ENCODE measurements at places on chromosomes 1 and 21.

- DNase-seq = no peak
Measured at GRCh38 chr1:54839824-54840223, 38.7 kb upstream of the TTC22 start.

DNA sequence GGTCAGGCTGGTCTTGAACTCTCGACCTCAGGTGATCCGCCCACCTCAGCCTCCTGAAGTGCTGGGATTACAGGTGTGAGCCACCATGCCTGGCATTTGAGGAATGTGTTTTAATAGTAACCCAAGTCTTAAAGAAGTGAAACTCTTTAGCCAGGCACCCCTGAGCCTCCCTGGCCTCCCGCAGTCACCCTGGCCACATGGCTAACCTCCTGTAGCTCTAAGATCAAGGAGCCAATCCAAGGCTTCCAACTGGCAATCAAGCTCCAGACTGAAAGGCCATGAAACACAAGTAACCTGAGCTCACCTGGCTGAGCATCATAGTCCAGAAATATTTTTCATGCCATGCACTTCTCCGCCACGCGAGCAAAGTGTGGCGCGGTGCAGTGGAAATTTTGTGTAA is 84.3 kb downstream of the LTN1 start:
- DNase-seq = no peak

- no peak for DNase-seq
Measured at GRCh38 chr1:69985901-69986439, 219.4 kb downstream of the LRRC40 start.

- DNase-seq = no peak
Measured at GRCh38 chr1:197327776-197328364, 59.8 kb downstream of the CRB1 start.

DNA sequence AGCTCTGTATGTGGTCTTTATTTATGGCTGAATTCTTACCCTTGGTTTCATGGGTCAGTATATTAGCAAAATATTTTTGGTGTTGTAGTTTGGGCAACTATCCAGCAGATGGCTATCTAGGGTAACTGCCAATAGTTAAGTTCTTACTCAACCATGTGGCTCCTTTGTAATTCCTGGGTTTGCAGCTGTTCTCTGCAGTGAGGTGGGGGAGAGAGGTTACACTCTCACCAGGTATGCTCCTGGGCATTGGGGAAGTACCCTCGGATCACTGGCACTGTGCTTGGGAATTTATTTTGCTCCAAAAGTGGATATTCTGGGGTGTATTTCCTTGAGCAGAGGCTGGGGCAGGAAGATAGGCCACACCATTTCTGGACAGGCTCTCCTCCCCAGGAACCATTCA is 436.7 kb upstream of the TMPRSS15 start:
- DNase-seq = no peak

DNA sequence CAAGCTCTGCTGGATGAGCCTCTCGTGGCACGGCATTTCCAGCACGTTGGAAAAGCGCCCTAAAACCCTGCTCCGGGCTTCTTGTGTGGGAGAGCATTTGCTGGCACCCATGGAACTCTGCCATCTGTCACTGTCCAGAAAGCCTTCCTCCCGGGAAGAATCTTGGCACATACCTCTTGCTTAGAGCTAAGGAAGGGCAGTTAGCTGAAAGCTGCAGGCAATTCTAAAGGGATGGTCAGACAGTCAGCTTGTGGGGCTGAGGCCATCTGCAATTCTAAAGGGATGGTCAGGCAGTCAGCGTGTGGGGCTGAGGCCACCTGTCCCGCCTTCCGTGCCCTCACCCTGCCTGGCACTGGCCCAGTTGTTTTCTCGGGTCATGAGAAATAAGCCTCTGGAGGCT is 139.0 kb upstream of the TMEM51 start:
- no peak for DNase-seq

DNA sequence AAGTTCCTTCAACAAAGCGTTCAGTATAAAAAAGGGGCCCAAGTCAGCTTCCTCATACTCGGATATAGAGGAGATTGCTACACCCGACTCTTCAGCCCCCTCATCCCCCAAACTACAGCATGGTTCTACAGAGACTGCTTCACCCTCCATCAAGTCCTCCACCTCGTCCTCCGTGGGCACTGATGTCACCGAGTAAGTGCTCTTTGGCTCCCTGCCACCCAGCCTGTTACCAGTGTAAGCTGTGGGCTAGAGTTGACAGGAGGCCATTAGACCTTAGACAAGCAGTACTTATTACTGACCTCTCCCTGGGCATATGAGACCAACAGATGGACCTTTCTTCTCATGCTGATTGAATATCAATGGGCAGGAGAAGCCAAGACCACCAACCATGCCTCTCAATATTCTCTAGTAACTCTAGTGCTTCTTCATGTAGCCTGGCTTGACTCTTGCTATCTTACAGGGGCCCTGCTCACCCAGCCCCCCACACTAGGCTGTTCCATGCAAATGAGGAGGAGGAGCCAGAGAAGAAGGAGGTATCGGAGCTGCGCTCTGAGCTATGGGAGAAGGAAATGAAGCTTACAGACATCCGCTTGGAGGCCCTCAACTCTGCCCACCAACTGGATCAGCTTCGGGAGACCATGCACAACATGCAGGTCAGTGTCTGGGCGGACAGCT is 20.9 kb upstream of the IPO9 start:
- DNase-seq = no peak

- no peak for DNase-seq
Measured at GRCh38 chr1:185549906-185550305, 184.3 kb upstream of the HMCN1 start.

GRCh38 chr1:193322211-193322610 is 135.8 kb upstream of the B3GALT2 start:
- DNase-seq = no peak

GRCh38 chr1:77744576-77744975 is 15.1 kb downstream of the USP33 start:
- no peak for DNase-seq

DNA sequence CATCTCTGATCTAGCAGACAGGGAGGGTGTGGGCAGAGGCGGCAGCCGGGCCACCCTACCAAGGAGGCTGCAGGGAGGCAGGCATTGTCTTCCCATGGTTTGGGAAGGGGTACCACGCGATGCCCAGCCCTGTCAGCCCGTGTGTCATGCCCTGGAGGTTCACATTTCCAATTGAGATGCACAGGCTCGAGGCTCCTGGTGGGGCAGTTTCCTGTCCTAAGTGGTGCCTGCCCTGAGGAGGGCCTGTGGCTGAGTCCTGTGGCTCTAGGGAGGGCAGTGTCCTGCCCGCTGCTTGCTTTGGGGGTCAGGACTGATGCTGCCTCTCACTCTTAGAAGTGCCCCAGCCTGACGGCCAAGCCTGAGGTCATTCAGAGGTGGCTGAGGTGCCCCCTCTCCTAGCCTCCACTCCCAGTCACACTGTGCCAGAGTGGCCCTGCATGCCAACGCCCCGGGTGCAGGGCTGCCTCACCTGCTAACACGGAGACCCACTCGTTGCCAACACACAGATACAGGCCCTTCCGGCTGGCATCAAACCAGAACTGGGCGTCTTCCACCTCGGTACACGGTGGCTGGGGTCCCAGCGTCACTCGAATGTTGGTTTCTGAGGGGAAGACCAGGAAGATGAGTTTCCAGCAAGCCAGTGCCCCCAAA is 11.9 kb downstream of the KRTAP10-1 start:
- no peak for DNase-seq

DNA sequence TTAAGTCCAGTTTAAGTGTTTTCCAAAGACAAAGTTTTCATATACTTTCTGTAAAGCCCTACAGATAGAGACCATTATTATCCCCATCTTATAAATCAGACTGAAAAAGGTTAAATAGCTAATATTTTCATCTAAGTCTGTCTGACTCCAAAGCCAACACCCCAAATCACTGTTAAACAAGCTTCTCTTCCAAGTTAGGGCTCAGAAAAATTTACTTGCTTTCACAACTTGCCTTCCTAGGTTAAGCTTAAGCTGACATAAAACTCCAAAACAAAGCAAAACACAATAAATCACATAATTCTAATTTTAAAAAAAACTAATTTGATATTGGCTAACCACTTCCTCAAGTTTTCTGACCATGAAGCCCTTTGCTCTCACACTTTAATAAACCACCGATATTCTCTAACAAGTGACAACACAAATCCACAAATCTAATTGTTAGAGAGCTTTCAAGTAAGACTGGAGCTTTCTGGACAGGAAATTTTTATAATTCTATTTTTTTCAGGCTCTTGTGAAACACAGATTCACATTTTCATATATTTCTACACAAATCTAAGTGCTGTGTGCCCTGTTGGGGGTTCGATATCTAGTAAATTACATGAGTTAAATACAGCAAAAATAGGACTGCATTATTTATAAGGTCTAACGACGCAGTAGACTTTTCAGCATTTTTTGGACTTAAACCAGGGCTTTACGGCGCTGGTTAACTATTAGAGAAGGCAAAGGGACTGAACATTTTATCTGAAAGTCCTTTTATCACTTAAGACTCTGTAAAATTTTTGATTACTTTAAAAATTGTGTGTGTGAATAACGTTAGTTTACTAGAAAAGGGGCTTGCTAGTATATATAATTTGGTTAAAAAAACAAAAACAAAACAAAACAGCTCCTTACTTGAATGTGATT is 2.1 kb downstream of the GNG12 start:
- DNase-seq = no peak

DNA sequence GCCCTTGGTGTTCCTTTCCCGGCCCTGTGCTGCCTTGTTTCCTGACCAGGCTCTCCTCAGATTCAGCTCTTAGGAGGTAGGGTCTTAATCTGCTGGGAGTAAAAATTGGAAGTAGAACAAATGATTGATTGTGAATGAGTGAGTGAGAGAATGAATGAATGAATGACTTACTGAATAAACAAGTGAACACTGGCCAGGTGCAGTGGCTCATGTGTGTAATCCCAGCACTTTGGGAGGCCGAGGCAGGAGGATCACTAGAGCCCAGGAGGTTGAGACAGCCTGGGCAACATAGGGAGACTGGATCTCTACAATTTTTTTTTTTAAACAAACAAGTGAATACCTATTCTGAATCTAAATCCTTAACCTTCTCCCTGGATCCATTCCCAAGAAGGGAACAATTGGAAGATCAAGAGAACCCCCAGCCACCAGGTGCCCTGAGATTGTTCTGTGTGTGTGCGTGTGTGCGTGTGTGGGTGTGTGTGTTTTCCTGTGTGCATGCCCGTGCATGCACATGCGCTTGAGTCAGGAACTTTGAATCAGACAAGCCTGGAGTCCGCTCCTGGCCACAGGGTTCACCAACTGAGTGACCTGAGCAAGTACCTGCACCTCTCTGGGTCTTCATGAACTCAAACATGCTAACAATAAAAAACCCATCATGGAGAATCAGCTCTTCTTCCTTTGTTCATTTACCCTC is 24.3 kb upstream of the CITED4 start:
- DNase-seq = no peak

DNA sequence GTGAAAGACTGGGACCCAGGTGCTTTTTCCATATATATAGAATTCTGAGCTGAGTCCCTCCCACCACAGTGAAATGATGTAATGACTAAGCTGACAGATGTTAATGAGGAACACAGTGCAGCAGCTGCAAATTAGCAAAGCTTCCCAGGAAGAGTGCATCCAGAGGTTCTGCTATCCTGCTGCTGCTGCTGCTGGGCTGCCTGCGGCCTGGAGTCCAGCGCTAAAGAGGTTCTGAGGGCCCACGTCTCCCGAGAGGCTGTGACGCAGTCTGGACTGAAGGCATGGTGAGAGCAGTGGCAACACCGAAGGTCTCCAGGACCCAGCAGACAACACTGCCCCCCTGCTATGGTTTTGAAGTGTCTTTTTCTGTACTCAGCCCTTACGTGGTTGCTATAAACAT is 63.9 kb downstream of the URB2 start:
- DNase-seq = no peak

DNA sequence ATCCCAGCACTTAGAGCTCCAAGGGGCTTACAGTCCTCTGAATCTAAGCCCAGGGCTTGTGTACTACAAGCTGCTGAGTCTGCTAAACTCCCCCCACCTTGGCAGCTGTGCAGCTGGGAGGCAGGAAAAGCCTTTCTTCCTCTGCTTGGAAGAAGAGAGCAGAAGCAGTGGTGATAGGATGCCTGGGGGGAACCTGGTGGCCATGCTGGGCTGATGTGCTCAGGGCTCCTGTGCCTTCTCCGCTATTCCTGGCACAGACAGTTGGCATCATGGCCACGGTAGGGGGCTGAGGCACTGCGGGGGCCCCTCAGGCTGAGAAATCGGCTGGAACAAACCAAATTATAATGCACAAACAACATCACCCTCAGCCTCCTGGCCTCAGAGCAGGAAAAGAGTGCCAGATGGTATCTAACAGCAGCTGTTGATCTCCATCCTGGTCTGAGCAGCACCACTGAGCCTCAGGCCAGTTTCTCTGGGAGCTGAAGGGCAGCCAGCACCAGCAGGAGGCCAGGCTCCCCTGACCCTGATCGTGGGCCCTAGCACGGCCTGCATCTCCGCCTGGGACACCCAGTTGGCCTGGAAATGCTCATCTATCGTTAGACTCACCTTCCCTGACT is 35.8 kb downstream of the ECE1 start:
- DNase-seq = no peak

DNA sequence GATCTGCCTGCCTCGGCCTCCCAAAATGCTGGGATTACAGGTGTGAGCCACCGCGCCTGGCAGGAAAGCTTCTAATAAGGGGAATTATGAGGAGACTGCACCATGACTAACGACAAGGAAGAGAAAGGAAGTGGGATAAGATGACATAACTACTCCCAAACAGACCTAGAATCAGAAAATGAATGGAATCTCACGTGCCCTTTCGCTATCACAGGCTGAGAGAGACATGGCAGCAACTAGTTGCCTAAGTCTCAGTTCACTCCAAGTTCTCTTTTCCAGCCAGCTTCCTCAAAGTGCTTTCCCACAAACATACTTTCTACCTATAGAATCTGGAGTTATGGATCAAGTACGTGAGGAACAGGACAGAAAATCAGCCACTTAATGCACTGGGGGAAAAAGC is 2.0 kb downstream of the PI4KB start:
- DNase-seq = no peak

DNA sequence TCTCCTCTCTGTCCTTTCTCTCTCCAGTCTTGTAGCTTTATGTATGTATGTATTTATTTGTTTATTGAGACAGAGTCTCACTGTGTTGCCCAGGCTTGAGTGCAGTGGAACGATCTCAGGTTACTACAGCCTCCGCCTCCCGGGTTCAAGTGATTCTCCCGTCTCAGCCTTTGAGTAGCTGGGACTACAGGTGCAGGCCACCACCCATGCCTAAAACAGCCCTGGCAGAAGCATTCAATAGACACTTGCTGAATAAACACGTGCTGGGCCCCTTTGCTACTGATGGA is 2.5 kb downstream of the KIAA2013 start:
- DNase-seq = no peak

DNA sequence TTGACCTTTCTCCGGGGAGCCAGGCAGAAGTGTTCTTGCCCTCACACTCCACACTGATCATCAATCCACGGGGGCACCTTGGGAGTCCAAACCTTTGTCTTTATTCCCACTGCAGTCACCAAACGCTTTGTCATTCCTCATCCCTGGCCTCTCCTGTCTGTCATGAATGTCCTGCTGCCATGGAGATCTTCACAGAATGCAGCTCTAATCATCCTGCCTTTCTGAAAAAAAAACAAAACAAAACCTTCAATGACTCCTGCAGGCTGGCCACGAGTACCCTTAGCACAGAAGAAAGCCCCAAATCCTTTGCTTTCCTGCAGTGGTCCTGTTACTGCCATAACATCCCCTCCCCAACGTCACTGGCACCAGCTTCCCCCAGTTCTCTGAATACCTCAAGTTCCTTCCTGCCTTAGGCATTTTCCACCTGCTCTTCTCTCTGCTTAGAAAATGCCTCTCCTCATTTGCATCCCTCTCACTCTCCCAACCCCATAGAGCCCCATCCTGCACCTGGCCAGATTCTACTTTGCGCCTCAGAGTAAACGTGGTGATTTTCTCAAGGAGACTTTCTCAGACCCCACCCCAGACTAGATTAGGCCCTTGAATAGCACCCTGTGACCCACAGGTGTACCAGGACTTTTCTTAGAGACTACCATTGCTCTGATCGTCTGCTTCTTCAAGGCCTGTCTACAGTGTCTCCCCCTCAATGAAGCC is 131.2 kb downstream of the AK5 start:
- no peak for DNase-seq

All from activated gamma-delta T cell treated with Interleukin-2 at 50 U/mL for 16 hours (primary cell).